Naive thymus-derived CD4-positive, alpha-beta T cell (primary cell): ENCODE measurements at places on chromosomes 5 and 9. TPM values are rescaled to one million over a fixed set of nuclear protein-coding genes. Genes with fewer than 3 reads are reported as not detected.
A peak's percentile ranks its signal among the peaks of the same experiment; 100 is the strongest.

The SPAG8 gene
- 1.3 and 2.1 TPM in 2 replicates for total RNA-seq

The ADAMTS6 gene
- total RNA-seq: 0.63 and 0.92 TPM in 2 replicates

- peak overlapping the region; percentile 67 for H3K27ac ChIP-seq
- no peaks in the 10 kb centered on the region for H3K27me3 ChIP-seq
- DNase-seq: no peak
These were observed 32.1 kb downstream of the FGD3 start for GRCh38 chr9:92979283-92980056.

DNA sequence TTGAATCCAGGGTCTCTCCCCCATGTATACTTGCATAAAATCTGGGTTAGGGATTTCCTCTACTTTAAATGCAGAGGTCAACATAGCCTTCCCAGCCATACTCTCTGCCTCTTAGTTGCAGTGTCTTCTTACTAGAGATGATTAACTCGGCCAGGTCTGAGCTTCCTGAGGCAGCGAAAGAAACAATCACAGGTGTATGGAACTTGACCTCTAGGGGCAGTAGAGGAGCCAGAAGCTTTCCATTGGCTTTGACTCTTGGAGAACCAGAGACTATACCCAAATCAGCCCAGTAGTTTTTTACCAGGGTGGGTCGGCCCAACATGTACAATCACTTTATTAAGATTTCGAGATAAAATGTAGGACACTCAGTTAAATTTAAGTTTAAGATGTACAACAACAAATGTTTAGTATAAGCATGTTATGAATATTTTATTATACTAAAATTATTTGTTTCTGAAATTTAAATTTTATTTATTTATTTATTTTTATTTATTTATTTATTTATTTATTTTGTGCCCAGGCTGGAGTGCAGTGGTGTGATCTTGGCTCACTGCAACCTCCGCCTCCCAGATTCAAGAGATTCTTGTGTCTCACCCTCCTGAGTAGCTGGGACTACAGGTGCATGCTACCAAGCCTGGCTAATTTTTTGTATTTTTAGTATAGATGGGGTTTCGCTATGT, 48.0 kb upstream of the DMRT3 start:
- H3K27ac ChIP-seq: no peak overlapping the region
- no peaks in the 10 kb centered on the region for H3K4me1 ChIP-seq
- no peaks in the 10 kb centered on the region for H3K27me3 ChIP-seq
- H3K36me3 ChIP-seq: no peaks in the 10 kb centered on the region
- no peak for DNase-seq

DNA sequence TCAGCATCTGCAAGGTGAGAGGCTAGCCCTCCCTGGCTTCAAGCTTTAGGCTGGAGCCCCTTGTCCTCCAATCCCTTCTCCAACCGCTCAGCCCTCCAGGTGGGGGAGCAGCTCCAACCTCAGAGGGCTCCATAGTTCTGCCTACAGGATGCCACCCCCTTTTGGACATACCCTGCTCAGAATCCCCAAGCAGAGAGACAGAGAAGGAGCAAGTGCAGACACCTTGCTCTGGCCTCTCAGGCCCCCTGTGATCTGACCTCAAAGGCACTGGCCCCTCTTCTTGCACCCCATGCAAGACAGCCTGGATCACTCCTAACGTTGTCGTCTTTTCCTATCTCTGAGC, 101.6 kb downstream of the C5orf15 start:
- H3K4me3 ChIP-seq: no peak overlapping the region
- H3K36me3 ChIP-seq: no peaks in the 10 kb centered on the region
- DNase-seq: no peak
- no peak overlapping the region for H3K27ac ChIP-seq
- no peaks in the 10 kb centered on the region for H3K27me3 ChIP-seq

GRCh38 chr9:93081081-93081529, 14.9 kb upstream of the CARD19 start:
- H3K27me3 ChIP-seq: no peaks in the 10 kb centered on the region
- H3K4me3 ChIP-seq: no peak overlapping the region
- no peaks in the 10 kb centered on the region for H3K36me3 ChIP-seq
- no peak overlapping the region for H3K27ac ChIP-seq
- peaks cover 31% of the 10 kb centered on the region for H3K4me1 ChIP-seq
